ENCODE measurements at places on chromosomes 5 and 9.

DNA sequence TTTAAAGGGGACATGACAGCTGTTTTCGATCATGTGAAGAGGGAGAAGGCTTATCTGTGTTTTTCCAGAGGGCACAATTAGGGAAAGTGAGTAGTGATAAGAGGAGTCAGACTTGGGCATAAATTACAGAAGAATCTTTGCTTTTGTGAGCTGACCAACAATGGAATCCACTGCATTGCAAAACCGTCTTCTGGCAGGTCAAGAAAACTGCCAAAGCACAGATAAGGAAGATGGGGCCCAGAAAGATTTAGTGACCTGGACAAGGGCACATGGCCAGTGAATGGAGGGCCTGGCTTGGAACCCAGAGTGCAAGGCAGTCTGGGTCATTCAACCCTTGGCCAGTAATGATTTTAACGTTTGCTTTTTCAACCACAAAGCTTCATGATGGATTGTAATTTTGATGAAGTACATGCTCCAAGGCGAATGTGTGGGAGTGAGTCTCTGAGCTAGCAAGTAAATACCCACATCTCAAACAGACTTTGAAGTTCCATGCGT, 153.2 kb upstream of the MAST4 start:
- no peak for DNase-seq

- DNase-seq = no peak
These were observed 11.9 kb upstream of the FER start for GRCh38 chr5:108735790-108736189.

- no peak for DNase-seq
These were observed 269.8 kb downstream of the GADD45G start for GRCh38 chr9:89874351-89875321.

DNA sequence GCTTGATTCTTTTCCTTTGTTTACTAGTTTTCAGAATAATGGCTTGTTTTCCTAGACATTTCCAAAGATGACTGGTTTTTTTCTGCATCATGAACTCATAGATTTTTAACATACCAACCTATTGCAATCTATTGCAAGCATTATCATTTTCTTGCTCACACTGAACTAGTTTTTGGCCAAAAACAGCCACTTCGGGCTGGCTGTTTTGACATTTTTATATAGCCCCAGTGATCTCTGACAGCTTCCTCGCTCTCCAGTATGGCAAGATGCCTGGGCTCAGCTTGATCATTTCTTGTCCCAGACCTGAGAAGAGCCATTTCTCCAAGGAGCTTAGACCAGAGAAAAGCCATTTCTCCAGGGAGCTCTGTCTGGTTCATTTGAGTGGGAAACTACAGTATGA, 94.3 kb upstream of the MAMDC2 start:
- no peak for DNase-seq

GRCh38 chr5:168409591-168410458, 76.4 kb upstream of the RARS1 start:
- DNase-seq = no peak

- DNase-seq = no peak
These were observed 52.2 kb upstream of the SPINK5 start for GRCh38 chr5:148011398-148012137.

DNA sequence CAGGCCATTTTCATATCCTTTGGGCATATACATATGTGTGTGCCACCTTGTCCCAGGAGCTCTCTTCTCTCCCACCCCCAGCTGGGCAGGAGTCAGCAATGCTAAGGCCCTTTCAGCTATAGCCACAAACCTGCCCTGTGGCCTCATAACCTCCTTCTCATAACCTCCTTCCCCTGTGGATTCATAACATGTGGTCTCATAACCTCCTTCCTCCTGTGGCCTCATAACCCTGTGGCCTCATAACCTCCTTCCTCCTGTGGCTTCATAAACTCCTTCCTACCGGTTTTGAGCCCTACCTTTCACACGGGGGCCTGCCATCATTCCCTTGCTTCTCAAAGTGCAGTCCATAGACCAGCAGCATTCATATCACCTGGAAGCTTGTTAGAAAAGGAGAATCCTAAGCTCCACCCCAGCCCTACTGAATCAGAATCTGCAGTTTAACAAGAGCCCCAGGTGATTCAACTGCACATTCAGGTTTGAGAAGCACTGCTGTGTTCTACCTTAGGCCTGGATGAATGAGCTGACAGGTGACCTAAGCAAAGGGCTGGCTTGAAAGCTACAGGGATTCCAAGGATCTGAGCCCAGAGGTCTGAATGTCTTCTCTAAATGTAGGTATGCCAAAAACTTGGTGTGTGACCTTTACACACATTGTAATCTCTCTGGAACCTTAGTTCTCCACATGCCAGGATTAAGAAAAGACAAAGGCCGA, 41.9 kb upstream of the PLPP6 start:
- no peak for DNase-seq

DNA sequence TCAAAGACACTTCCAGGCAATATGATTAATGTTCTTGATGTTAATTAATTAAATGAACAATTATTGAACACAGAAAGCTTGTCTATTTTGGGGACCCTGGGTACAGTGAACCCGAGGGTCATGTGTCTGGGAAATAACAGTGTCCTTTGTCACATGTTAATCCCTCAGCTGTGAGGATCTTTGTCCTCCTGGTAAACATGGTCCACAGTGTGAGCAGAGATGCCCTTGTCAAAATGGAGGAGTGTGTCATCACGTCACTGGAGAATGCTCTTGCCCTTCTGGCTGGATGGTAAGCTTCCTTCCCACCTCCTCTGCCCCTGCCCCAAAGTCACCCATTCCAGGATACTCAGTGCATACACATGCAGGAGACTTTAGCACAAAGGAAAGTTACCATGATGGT, 107.9 kb downstream of the MEGF10 start:
- DNase-seq = no peak

DNA sequence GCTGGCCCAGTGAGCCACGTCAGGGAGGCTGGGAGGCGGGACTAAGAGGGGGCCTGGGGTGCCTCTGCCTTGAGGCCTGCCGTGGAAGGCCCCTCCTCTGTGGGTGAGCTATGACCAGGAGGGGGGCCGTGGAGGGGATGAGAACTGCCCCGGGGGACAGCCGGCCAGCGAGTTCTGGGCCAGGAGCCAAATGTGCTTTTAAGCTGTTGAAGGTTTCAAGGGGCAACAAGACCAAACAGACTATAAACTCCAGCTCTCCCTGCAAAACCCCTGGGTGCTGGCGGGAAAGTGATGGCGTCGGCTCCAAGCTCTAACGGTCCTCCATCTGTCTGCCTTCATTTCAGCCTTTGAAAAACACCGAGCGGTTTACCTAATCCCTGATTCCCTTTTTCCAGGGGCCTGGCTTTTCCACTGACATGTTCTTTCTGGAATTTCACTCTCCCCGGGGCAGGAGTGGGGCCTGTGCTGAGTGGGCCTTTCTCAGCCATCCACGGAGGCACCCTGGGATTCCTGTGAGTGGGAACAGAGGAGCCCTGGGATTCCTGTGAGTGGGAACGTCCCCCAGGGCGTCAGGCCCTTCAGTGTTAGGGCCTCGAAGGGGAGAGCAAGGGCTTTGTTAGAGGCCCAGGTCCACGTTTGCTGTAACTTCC, 65.6 kb downstream of the COL5A1 start:
- DNase-seq = no peak

- DNase-seq = no peak
These were observed 1068.5 kb upstream of the CDH10 start for GRCh38 chr5:25713259-25713658.

GRCh38 chr9:128554155-128554862, 1.9 kb downstream of the SPTAN1 start:
- peak; percentile 72 for DNase-seq

GRCh38 chr5:36414869-36415282, 113.2 kb upstream of the RANBP3L start:
- DNase-seq = peak; percentile 55

DNA sequence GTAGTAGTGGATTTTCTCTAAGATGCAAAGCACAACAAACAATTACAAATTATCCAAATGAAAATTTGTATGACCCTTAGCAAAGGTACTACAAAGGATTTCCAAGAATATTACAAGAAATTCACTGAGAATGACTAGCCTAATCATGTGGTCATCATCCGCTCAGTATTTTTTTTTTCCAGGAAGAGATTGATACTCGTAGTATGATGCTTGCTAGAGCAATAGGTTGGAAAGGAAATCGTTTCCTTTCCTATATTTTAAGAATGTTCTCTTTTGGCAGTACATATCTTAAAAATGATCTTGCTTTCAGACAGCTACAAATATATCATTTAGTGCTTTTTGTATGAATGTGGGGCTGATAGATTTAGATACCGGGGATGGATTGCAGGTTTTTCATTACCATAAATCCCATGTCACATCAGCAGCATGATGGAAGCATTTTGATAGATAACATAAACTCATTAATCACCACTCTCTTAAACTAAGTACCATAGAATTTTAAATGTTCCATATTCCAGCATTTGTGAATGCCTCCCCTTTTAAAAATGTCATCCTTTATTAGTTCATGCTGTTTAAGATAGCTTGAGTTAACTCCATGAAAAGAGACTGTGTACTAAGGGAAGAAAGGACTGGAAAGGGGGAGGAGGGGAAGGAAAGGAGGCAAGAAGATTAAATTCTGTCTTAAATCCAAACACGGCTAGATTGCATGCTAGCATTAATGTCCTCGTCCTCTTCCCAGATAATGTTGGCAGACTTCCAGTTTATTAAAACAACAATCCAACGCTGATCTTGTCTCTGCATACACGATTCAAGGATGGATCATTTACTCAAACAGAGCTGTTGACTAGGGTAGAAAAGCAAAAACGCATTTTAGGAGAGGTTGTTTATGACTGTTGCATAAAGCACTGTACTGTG, 311.7 kb upstream of the ZNF608 start:
- DNase-seq = no peak

DNA sequence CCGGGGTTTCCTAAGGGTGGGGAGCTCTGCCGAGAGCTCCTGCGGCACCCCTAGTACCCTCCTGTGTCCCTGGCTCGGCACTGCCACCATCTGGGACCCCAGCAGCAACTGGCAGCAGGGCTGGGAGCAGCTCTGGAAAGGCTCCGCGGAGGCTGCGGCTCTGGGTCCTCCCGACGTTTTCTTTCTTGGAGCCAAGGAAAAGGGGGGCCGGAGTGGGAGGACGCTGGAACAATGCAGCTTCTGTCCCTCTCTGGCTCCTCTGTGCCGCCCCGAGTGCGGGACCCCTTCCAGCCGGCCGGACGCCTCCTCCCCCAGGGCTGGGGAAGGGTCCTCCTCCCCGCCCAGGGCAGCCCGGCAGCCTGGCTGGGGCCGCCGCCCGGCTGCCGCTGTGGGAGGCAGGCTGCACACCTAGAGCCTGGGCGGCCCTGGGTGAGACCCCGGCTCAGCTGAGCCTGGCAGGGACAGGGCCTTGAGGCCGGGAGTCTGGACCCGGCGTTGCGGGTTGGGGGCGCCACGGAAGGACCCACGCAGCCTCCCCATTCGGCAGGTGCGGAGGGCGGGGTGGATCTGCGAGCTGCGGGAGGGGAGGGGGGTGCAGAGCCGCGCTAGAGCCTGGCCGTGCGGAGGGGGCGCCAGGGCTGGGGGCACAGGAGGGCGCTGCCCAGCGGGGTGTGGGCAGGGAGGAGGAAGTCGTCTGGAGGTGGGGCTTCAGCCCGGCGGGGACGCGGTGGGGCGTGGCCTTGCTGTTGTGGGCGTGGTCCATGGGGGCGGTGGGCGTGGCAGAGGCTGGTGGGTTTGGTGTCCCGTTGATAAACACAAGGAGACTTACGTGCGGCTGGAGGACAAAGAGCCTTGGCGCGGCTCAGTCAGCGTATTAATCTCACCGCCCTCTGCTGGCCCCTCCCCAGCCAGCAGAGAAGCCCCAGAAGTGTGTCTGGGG, 15.1 kb downstream of the GPSM1 start:
- DNase-seq = peak; percentile 68

- DNase-seq = no peak
These were observed 81.4 kb downstream of the CD180 start for GRCh38 chr5:67115246-67115645.

GRCh38 chr5:156350256-156350655, 23.3 kb downstream of the SGCD start:
- DNase-seq = no peak

GRCh38 chr9:87116492-87116891, 169.2 kb upstream of the GAS1 start:
- no peak for DNase-seq

DNA sequence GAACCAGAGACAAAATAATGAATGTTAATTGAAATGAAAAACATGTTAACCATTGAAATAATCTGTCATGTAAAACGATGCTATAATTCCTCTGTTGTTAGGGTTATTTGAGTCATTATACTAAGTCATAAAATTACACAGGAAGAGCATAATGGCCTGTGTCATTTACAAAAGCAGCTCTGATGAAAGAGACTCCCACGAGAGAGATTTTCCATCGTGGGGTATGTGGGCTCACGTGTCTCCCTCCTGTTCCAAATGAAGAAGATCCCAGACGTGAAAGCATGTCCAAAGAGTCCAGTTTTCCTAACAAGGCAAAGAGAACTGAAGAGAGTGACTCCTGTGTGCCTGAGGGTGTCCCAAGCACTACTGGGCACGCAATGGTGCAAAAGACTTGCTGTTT, 379.8 kb downstream of the SPOCK1 start:
- no peak for DNase-seq

- DNase-seq = no peak
These were observed 3.8 kb upstream of the RNF14 start for GRCh38 chr5:141965071-141965470.

DNA sequence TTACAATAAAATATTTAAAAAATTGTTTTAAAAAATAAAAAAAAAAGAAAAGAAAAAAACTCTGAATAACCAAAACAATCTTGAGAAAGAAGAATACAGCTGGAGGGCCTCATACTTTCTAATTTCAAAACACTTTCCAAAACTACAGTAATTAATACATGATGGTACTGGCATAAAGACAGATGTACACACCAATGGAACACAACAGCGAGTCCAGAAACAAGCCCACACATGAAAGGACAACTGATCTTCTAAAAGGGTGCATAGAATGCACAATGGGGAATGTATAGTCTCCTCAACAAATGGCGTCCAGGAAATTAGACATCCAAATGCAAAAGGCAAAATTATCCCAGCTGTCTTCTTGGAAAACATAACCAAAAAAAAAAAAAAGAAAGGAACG, 99.6 kb downstream of the LURAP1L start:
- no peak for DNase-seq

DNA sequence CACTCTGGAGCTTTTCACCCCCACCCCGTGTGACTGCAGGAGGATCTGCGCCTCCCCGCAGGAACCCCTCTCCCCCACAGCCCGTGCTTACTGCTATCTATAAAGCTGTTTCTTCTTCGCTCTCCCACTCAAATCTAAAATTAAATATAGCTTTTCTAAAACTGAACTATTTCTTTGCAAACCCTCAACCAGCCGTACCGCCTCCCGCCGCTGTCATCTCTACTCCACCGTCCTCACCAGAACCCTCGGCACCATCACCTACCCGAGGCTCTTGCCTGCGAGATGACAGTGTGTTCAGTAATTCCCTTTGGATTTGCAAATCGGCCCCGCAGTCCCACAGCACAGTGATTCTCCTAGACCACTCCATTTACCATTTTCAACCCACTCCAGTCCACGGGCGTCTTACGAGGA, 13.6 kb downstream of the LPCAT1 start:
- DNase-seq = no peak
